ENCODE measurements at places on chromosomes 3 and 15.

DNA sequence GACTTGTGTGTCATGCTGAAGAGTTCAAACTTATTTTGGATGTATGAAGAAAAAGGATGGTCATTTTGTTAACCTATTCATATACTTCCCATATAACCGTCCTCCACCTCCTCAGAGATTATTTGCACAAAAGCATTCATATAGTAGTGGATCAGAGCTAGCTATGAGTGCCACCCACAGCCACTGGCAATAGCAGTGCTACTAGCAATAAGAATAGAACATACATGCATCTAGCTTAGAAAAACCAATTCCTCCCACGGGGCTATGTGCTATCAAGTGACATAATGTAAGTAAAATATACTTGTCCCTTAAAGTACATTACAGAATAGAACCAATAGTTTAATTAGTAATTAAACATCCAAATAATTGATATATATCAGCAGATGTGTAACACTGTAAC is 10.3 kb upstream of the ZBED2 start:
- DNase-seq = no peak

DNA sequence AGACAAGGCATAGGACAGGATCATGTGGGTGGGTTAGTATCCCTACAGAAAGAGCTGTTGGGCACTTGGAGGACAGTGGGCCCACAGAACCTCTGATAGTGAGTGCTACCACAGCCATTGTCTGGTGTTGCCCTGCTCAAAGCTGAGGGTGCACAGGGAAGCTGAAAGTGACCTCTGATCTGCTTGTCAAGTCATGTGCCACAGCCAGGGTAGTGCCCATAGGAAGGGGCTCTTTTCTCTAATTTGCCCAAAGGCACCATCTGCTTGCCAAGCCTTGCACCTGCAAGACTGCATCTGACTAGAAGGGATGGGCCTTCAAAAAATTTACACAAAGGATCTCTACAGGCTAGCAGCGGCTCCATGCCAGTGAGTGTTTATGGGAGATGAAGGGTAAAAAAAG is 87.4 kb upstream of the GSK3B start:
- no peak for DNase-seq

- no peak for DNase-seq
Measured at GRCh38 chr3:23994244-23994569, 49.1 kb downstream of the NR1D2 start.

- DNase-seq = no peak
Measured at GRCh38 chr15:34759347-34759746, 4.5 kb upstream of the GJD2 start.

DNA sequence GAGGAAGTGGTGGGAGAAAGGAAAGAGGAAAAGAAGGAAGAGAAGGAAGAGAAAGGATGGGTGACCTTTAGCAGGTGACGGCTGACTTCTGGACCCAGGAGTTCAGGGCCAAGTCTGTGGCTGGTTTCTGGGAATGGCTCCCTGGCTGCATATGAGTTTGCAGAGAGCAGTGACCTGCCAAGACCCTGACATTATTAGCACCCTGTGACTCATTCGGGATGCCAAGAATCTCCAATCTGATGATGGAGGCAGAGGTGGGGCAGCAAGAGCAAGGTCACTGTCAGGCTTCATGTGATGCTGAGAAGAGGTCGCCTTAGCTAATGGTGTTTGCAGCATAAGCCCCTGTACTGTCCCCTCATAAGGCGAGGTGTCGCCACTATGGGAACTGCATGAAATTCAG is 42.6 kb downstream of the MYZAP start:
- no peak for DNase-seq

DNA sequence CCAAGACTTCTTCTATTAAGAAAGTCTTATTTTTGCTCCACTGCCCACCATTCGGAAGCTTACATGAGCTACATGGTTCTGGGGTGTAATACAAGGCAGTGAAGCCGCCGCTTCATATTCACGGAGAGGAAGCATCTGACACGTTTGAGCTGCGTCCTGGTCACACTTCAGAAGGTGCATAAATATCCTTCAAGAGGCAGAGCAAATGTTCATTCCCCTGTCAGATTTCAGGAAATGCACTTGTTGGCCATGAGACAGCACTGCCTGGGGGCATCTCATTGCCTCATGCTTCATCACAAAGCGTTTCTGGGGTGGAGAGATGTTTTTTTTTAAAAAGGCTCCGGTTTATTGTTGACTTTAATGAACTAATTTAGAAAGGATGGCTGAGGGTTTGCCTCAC is 119.9 kb downstream of the CADPS start:
- DNase-seq = no peak

DNA sequence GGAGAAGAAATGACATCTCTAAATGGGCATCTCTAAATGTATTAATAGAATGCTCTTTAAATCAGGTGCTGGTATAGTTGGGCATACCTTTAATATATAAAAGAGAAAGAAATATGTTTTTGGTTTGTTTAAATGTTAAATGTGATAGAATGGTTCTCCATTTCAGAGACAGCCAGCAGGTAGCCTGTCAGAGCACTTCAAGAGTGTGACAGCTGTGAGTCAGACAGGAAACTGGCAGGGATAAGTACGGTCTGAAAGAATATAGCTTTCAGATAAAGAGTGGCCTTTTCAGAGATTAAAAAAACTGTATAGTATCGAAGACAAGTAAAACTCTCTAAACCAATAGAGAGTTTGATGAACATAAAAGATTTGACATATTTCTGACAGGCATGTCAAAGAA is 654.1 kb downstream of the IGSF11 start:
- DNase-seq = no peak

DNA sequence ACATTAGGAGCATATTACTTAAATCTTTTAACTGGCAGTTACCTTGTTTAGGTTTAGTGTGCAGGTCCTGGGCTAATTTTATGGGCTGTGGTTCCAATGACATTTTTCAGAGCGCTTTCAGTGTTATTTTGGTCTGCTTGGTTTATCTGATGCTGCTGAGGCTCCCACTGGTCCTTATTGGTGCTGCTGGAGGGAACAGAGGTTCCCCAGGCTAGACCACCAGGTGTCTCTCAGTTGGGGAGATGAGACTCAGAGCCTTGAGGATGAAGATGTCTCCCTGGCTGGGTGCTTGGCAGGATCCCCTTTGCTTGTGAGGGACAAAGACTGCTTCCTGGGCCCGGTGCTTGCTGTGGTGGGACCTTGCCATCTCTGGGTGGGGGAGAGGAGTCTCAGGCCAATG is 28.3 kb upstream of the TASOR start:
- no peak for DNase-seq

- DNase-seq = no peak
Measured at GRCh38 chr3:67809370-67809935, 155.0 kb upstream of the SUCLG2 start.

DNA sequence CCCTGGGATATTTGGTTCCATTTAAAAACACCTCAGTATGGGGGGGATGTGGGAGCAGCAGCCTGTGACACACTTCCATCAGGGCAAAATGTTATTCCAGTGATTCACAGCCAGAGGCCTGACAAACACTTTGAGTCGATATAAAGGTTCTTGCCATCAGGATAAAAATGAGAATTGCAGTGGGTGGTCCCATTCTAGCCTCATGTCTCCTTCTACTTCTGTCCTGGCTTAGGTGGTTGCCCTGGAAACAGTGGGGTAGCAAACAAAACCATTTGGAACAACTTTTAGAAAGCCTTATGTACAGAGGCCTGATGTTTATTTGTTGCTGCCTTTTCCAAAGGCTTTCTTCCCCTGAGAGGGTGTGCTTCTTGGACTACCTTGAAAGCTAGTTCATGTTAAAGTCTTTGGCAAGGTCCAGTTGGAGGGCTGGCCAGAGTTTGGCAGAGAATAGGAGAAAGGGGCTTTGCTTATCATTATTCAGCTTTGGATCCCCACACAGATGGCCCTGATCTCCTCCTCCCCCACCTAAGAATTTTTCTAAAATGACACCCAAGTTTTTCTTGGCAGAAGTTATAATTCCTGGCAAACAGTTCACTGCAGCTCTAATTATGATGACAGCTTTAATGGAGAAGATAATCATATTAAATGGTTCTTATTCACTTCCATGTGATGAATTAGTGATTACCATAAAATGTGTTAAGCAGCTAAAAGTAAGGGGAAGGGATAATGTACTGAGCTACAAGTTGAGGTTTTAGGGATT is 84.2 kb upstream of the ZNF280D start:
- no peak for DNase-seq

DNA sequence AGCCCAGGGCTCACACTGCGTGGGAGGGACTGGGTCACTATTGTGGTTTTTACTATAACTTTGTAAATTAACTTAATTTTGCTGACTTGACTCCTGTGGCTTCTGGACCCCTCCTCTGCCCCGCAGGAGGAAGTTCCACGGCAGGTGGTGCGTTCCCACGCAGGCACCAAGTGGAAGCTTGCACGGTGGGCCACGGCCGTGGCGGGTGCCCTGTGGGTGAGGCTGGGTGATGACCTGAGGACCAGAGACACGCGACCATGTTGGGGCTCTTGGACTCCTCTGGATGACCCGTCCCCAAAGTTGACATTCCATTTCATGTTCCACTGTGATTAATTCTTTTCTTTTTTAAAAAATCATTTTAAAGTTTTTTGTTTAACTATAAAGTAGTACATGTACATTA is 89.0 kb downstream of the FBLN2 start:
- no peak for DNase-seq

DNA sequence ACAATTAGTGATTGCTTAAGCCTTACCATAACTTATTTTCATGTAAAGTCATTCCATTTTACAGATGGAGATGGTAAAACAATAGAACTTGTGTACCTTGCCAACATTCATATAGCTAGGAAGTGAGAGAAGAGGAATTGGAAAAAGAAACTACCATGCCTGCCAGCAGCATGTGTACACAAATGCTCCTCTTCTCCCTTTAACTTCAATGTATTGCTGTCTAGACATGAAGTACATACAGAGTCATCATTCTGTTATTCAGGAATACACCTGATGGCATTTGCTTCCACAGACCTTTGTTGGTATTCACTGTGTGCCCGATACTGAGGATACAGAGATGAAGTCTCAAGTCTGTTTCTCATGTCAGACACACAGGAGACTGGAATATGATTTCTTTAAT is 7.1 kb upstream of the TMEM207 start:
- DNase-seq = no peak

All from pons (tissue), 1 donor.